Progenitor cell of endocrine pancreas (in vitro differentiated cells): ENCODE measurements at places on chromosomes 12 and 14.

DNA sequence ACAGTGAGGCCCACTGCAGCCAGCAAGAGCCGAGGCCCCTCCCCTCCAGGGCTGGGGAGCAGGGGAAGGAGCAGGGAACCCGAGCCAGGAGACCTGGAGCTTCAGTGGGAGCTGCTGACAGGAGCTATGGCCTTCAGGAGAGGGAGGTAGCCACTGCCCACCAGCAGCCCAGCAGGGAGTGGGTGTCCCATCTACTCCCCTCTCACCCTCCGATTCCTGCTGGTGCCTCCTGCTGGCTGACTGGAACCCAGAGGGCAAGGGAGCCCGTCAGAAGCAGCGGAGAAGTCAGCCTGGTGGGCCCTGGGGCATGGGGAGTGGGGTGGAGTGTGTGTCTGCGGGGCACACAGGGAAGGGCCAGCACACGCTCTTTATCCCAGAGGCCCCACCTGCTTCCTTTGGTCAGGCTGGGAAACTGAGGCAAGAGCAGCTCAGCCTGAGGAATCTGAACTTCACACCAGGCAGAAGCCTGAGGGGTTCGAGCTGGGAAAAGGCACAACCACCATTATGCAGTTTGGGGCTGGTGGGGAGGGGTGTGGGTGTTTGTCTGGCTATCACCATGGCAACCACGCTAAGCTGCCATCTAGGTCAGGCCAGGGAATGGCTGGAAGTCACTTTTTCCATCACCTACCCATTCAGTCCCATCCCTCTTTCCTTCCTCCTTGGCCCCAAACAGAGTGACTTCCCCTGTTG, 36.8 kb upstream of the PLEKHG6 start:
- no peak for DNase-seq

GRCh38 chr14:85301506-85301905, 228.4 kb upstream of the FLRT2 start:
- no peak for DNase-seq

- DNase-seq, result no peak
Observed at GRCh38 chr12:92065639-92066038, 80.0 kb downstream of the BTG1 start.

DNA sequence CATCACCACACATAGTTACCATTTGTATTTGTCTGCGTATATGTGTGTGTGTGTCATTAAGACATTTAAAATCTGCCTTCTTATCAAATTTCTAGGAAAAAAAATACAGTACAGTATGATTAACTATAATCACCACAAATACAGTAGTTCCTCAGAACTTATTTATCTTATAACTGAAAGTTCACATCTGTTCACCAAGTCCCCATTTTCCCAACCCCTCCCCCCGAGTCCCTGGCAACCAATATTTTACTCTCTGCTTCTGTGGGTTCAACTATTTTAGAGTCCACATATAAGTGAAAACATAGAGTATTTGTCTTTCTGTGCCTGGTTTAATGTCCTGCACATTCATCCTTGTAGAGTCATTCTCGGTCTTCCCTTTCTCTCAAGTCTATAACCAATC, 12.3 kb downstream of the CAPS2 start:
- DNase-seq, result no peak

GRCh38 chr12:56989861-56990610, 16.3 kb downstream of the ZBTB39 start:
- no peak for DNase-seq

GRCh38 chr12:122908915-122909314, 13.0 kb upstream of the VPS37B start:
- DNase-seq, result no peak

GRCh38 chr14:36264107-36264506, 56.3 kb downstream of the MBIP start:
- DNase-seq, result no peak

- no peak for DNase-seq
Observed at GRCh38 chr14:51173863-51174262, 66.2 kb upstream of the TMX1 start.

GRCh38 chr12:29655861-29656260, 127.9 kb downstream of the TMTC1 start:
- DNase-seq, result no peak

GRCh38 chr12:65958456-65958855, 134.2 kb downstream of the HMGA2 start:
- no peak for DNase-seq

DNA sequence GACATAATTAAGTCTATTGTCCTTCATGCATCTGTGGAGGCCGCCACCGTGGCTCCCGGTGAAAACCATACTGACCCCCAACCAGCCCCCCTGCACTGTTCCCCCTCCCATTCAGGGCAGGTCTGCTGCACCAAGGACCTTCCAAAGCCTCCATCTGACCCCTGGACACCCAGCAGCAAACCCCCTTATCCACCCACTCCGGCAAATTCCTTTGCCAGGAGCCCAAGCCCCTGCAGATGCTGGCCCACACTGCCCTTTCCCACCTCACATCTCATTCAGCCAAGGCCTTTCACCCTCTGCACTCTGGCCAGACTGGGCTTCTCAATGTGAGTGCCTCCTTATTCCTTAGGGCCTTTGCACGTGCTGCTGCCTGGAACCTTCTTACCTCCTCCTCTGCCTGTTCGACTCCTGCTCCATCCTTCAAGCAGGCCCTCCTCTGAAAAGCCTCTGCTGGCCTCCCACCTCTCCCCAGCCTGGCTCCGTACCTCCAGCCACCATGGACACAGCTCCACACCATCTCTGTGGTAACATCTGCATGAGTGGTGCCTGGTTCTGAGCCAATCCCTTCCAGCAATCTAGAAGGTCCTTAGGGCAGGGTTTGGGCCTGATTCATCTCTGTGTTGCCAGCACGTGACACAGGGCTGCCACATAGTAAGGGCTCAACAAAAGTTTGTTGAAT, 230.7 kb downstream of the BCL11B start:
- DNase-seq, result no peak

GRCh38 chr12:52918784-52919183, 13.9 kb upstream of the KRT8 start:
- DNase-seq, result no peak

- DNase-seq, result no peak
Observed at GRCh38 chr12:109331301-109331952, 16.3 kb upstream of the MYO1H start.
